ENCODE measurements at places on chromosomes 11 and 22.

GRCh38 chr22:49213731-49214352, 613.8 kb downstream of the BRD1 start:
- no peak for DNase-seq

GRCh38 chr11:94424662-94425061, 23.4 kb upstream of the GPR83 start:
- DNase-seq, result no peak

- no peak for DNase-seq
Measured at GRCh38 chr11:113001709-113002108, 40.5 kb downstream of the NCAM1 start.

GRCh38 chr22:30144391-30144790, 64.1 kb downstream of the HORMAD2 start:
- DNase-seq, result no peak

DNA sequence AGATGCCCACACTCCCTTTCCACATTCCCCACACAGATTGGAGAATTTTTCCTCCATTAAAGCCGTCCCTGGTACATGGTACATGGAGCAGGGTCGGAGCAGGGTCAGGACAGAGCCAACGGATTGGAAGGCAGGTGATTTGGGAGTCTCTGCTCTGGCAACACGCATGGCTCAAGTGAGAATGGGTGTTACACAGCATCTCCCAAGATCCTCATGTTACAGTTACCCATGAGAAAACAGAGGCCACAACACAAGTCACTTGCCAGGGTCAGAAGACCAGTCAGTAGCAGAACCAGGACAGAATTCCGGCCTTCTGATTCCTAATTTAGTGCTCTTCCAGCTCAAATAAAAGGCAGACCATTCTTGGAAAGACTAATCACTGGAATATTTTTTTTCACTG, 7.7 kb upstream of the F2 start:
- DNase-seq, result no peak

DNA sequence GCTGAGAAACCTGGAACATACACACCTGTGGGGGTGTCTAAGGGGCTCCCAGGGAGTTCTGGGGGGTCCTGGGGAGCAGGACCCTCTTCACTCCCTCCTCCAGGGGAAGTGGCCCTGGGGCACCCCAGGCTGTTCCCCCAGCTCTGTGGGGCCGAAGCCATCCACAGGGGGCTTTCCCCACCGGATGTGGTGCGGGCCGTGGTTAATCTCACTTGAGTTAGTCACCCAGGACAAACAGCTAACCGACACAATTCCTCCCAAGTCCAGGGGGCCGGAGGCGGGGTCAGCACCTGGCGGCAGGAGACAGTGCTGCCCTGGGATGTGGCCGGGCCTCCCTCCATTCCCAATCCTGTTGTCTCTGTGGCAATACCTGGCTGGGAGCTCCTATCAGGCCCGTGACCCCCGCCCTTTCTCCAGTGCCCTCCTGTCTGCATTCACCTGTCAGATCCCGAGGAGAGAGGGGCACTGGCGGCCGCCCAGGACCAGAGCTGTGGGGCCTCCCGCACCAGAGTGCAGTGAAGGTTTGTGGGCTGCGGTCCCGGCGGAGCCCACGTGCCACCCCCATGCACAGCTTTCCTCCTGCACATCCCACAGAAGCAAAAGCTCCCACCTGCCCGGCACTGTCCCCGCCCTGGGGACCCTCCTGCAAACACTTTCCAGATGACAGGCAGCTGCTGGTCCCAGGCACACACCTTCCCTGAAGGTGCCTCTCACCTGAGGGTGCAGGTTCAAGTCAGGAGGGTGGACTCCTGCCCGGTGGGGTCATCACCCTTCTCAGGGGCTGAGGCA, 5.2 kb upstream of the MUC5AC start:
- no peak for DNase-seq

GRCh38 chr11:43693731-43694130, 13.2 kb downstream of the HSD17B12 start:
- no peak for DNase-seq

DNA sequence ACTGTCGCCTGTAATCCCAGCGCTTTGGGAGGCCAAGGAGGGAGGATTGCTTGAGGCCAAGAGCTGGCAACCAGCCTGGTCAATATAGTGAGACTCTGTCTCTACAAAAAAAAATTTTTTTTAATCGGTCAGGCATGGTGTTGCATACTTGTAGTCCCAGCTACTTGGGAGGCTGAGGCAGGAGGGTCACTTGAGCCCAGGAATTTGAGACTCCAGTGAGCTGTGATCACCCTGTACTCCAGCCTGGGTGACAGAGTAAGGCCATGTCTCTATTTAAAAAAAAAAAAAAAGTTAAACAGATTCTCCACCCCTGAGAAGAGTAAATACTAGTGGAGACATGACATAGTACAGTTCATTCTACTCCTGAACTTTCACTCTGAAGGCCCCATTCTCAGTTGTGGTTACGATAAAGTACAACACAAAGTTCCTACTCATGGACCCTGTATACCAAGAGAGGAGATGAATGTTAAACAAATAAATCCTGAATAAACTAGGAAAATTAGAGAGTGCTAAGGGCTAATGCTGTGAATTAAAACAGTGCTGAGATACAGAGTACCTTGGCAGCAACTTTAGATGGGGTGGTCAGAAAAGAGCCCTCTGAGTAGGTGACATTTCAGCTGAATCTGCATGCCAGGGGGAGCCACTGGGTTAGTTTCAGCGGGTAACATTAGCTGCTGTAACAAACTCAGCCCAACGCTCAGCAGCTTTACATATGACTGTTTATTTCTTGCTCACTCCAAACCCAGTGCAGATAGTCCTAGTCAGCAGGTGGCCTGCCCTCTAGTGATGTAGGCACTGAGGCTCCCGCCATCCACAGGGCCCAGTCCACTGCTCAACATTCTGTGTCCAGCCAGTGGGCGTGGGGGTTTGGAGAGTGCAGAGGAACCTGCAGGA, 75.1 kb downstream of the DBX1 start:
- no peak for DNase-seq

- DNase-seq, result no peak
Measured at GRCh38 chr11:75078233-75078632, 18.4 kb downstream of the OR2AT4 start.

DNA sequence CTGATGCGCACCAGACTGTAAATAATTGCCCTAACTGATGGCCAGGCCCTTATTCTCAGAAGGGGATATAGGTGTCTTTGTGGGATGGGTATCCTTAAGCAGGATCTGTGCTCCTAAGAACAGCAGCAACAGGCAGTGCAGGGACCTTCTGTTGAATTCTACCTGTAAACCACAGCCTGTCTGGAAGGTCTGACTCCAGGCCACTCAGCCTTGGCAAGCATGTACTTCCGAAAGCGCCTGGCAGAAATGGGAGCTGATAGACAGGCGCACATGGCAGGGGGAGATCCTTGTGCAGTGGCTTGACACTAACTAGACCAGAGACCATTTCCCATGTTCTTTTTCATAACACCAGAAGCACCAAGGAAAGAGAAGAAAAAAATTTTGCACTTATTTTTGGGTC, 59.0 kb downstream of the C22orf31 start:
- no peak for DNase-seq

Data from stimulated activated CD8-positive, alpha-beta memory T cell treated with anti-CD3 and anti-CD28 coated beads, Interleukin-4, amount 100 ng/mL, for 1 hour (primary cell).